Epithelial cell of proximal tubule (primary cell): ENCODE measurements at places on chromosomes 4 and X.

DNA sequence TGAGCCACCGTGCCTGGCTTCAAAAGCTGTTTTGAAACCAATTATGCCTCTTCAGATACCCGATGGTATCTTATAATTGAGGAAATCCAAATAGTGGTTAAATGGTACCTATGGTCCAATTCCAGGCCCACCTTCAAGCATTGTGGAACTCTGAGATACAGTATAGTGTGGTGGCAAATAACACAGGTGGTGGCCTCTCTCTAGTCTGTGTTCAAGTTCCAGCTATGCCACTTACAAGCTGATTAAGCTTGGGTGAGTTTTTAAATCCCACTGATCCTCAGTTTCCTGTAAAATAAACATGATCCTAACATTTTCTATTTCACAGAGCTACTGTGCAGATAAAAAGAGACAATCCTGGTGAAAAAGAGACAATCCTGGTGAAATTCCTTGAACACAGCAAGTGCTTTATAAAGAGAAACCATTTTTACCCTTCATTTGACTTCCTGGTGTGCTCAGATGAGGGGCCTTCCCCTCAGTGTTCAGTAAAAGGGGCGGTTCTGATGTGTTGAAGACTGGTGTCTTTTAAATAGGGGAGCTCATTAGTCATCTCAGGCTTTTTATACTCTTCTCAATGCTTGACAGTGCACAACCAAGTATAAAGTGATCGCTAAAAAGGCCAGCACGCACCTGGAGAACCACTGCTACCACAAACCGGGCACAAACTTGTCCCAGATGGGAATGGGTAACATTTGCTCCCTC lies 30.8 kb upstream of the CD40LG start:
- no peak for DNase-seq

DNA sequence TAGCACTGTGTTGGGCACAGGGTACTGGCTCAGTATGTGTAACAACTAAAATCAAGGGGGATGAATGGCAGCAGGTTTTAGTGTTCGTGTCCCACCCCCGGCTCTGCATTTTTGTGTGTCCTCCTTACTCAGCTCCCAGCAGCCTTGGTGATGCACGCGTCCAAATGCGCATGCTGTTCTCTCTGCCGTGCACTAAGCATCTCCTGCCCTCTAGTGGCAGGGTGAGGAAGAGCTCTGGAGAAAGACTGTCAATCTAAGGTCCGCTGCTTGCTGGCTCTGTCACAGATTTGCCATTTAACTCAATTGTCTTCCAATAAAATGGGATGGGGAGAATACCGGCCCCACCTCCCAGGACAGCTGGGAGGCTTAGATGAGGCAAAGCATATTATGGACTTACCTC lies 61.4 kb downstream of the WFS1 start:
- DNase-seq: no peak

GRCh38 chr4:165826166-165826565 lies 46.9 kb upstream of the TLL1 start:
- DNase-seq: no peak

DNA sequence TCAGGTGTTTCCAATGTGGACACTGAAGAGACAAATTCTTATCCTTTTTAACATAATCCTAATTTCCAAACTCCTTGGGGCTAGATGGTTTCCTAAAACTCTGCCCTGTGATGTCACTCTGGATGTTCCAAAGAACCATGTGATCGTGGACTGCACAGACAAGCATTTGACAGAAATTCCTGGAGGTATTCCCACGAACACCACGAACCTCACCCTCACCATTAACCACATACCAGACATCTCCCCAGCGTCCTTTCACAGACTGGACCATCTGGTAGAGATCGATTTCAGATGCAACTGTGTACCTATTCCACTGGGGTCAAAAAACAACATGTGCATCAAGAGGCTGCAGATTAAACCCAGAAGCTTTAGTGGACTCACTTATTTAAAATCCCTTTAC lies 18.6 kb downstream of the TLR7 start:
- DNase-seq: no peak

DNA sequence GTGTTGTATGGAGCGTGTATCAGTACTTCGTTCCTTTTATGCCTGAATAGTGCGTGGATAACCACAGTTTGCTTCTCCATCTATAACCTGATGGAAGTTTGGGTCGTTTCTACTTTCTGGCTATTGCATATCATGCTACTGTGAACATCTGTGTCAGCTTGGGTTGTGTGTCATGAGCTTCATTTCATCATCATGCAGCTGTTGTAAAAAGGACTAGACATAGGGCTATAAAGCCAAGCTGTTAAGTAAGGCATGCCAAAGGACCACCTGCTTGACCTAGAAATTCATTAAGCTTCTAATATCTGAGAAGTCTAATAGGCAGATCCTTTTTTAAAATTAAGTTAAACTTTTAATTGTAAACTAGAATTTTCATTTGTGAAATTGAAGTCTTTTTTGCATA lies 18.4 kb downstream of the SMS start:
- no peak for DNase-seq

DNA sequence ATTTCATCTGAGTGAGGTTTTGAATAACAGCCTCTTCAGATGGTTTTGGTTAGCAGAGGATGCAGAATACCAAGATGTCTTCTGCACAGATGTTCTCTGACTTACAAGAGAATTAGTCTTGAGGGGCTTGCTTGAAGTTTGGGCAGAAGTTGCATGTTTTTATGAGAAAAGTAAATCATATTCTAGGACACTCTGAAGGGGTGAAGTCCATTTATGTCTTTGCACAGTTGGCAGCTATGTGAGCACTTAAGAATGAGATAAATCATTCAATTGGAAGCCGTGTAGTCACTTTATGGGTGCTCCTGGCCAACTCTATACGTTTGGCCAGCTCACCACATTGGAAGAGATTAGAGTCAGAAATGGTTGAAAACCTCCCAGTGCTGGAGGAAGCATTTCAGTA lies 252.7 kb upstream of the KCNIP4 start:
- DNase-seq: no peak

DNA sequence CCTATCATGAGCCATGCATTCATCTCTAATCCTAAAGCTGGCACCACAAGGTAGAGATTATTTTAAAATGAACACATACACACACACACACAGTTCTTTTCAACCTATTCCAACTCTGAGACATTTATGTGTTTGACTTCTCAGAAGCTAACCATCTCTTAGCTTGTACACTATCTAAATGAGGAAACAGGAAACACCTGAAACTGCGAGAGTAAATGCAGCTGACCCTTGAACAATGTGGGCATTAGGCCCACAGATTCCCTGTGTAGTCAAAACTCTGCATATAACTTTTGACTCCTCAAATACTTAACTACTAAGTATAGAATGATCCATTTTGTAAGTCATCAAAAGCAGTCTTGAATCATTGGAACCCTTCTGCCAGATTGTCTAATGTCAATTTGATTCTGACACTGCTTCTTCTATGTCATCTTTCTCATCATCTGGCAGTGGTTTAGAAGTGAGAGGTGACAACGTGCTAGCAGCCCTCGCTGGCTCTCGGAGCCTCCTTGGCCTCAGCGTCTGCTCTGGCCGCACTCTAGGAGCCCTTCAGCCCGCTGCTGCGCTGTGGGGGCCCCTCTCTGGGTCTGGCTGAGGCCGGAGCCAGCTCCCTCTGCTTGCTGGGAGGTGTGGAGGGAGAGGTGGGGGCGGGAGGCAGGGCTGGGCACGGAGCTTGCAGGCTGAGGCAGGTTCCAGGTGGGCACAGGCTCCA lies 21.4 kb upstream of the IL15 start:
- DNase-seq: no peak

GRCh38 chr4:164058776-164059445 lies 564.4 kb downstream of the TMA16 start:
- DNase-seq: no peak

DNA sequence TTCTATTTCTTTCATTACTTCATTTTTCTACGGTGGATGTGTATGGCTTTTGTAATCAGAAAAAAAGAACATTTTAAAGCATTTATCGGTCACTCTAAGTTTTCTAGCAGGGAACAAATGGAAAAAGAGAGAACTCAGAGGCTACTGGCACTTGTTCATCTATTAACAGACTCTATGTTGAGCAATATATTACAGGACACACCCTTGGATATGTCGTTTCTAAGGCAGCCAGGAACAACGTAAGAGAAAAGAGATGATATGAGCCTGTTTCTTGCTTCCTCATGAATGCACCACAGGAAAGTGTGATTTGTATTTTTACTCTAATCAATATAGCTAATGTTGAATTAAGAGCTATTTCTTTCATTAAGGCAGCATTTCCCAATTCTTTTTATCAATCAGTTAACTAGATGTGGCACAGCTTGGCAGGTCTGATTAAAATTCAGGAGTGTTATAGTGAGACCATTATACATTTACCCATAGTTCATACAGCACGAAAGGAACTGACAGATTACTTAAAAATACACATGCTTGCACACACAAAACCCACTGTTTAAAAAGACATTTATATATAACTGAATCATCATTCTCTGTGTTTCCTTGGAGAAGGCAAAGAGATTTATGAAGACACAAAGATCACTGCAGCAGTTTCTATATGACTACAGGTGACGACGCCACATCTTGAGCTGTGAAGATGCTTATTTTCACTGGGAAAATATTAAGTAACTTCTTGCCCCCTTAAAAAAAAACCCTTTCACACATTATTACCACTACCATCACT lies 13.0 kb downstream of the RAB9B start:
- no peak for DNase-seq

GRCh38 chr4:915595-915994 lies 16.5 kb downstream of the GAK start:
- no peak for DNase-seq

- no peak for DNase-seq
These were observed 5.7 kb downstream of the ARL13A start for GRCh38 chrX:100975212-100975611.

DNA sequence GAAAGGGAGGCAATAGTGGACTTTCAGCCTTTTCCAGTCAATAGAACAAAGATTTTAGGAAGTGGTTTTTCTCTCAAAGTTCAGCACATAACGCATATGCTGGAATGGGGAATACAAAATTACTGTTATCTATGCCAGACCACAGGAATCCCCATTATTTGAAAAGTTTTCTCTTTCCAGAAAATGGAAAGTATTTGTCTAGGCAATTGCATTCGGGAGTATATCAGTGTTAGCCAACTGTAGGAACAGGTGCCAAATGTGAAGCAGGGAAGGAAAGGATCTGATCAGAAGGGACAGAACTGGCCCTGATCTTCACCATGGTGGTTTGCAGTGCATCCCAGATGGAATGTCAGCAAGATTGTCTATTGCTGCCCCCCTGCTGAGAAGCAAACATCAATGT lies 213.6 kb downstream of the CPE start:
- DNase-seq: no peak

- DNase-seq: no peak
These were observed 409.5 kb downstream of the SPRY1 start for GRCh38 chr4:123806056-123806455.

GRCh38 chrX:105515561-105515960 lies 295.1 kb upstream of the TEX13A start:
- no peak for DNase-seq

DNA sequence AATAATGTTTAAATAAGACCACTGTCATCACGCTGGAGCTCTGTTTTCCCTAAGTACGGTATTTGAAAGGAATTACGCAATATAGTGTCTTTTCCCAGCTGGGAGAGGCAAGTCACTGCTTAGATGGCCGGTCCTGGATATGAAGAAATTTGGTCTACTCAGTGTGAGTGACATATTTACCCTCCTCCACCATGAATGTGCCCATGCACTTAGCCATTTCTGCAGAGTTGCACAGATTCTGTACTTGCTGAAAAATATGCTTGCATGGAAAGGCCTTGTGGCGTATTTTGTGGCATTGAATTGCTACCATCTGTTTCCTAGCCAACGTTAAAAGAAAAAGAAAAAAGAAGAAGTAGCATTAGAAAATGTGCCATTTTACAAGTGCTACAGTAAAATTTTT lies 73.1 kb downstream of the ADGRL3 start:
- DNase-seq: no peak

DNA sequence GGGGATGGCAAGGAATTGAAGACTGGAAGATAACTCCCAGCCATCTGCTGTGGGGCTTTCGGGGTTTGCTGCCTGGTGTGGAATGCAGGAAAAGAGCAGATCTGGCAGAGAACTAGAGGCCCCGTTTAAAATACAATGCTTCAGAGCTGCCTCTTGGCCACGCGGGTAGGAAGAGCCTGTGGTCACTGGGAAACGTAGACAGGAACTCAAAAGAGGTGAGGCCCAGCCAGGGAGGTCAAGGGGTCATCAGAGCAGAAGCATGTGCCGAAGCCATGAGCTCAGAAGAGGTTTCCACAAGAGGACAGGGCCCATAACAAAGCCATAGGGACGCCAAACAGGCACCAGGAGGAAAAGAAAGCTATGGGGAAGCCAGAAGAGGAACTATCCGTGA lies 14.5 kb upstream of the STS start:
- no peak for DNase-seq
